NCI-H524 treated with DMSO at 0.1 percent for 48 hours (cell line): ENCODE measurements at places on chromosomes 1 and 21.

- no peak for DNase-seq
These were observed 332.7 kb downstream of the USH2A start for GRCh38 chr1:216090556-216090955.

GRCh38 chr1:113935970-113936369 lies 6.8 kb downstream of the HIPK1 start:
- DNase-seq = no peak

DNA sequence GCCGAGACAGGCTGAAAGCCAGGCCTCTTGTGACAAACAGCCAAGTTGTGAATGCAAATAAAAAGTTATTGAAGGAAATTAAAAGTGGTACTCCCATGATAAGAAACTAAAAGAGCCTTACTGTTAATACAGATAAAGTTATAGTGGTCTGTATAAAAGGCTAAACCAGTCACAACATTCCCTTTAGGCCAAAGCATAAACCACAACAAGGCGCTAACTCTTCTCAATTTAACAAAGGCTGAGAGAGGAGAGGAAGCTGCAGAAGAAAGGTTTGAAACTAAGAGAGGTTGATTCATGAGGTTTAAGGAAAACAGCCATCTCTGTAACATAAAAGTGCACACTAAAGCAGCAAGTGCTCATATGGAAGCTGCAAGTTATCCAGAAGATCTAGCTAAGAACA lies 10.7 kb downstream of the C1orf105 start:
- no peak for DNase-seq

DNA sequence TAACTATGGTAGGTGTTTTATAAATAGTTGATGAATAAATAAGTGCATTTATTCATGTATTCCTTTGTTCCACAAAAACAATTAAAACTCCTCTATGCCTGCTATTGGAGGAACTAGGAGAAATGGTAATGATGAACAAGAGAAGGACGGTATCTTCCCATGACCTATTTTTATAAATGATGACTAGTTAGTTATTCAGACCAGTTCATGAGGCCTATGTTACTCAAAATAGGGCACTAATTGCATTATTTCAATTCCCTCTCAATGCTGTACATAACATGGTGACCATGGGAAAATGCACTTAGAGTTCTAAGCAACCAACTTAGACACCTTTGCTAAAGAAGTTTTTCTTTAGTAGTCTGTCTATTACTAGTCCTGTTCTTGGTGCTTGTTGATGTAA lies 53.1 kb downstream of the XCL1 start:
- no peak for DNase-seq

GRCh38 chr1:14746393-14746792 lies 147.9 kb downstream of the KAZN start:
- DNase-seq = no peak

DNA sequence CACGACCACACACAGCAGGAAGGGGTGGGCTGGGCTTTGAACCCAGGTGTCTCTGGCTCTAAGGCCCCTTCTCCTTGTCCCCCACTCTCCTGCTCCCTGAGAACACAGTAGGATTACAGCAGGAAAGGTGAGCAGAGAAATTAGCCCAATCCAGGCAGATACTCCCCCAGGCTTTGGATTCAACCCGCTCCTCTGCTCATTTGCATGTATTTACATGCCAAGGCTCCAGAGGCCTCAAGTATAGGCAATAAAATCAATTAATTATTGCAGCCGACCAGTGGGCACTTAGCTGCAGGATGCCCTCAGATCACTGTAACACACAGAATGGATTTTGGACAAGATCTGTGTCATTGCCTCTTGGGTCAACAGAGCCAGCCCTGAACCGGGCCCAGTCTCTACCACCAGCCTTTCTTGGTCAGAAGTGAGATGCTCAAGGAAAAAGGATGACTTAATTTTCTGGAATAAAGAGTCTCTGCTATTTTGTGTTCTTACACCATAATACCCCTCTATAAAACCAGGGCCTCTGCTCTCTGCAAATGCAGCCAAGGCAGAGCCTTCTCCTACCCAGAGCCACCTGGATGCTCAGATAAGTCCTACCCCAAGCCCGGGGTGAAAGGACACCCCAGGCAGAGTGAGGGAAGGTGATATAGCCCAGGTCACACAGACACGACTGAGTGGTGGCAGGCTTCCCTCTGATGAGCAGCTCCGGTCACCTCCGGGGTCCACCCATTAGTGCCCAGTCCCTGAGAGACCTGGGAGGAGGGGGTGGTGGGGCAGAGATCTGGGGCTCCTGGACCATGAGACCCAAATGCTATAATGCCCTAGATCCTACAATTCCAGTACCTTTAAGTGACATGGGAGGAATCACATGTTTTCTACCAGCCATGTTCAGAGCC lies 28.9 kb downstream of the MATN1 start:
- no peak for DNase-seq

DNA sequence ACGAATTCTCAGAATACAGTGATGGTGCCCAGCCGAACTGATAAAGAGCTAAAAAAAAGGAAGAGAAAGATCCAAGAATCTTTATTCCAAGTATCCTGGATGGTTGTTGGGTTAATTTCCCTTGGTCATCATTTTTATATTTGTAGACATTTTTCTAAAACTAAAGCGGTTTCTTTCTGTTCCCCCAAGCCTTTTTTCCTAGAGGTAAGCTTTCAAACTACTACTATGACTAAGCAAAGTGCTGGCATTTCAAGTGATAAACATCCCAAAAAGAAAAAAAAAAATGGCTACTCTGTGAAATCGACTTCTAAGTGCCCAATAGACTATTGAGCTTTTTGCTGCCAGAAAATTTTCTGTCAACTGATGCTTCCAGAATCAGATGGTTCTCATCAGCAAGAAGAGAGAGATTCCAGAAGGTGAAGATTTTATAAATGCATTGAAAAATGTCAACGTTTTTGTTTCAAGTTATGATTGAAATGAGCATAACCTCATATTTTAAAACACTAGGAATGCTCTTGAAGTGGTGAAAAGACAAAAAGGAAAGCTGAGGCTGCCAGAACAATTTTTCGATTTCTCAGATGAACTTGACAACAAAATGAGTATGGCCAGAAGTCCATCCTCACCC lies 96.1 kb upstream of the ZC3H11B start:
- no peak for DNase-seq

- no peak for DNase-seq
These were observed 4.3 kb upstream of the S100A8 start for GRCh38 chr1:153395136-153395685.

GRCh38 chr1:78284354-78284753 lies 206.4 kb upstream of the PTGFR start:
- no peak for DNase-seq

DNA sequence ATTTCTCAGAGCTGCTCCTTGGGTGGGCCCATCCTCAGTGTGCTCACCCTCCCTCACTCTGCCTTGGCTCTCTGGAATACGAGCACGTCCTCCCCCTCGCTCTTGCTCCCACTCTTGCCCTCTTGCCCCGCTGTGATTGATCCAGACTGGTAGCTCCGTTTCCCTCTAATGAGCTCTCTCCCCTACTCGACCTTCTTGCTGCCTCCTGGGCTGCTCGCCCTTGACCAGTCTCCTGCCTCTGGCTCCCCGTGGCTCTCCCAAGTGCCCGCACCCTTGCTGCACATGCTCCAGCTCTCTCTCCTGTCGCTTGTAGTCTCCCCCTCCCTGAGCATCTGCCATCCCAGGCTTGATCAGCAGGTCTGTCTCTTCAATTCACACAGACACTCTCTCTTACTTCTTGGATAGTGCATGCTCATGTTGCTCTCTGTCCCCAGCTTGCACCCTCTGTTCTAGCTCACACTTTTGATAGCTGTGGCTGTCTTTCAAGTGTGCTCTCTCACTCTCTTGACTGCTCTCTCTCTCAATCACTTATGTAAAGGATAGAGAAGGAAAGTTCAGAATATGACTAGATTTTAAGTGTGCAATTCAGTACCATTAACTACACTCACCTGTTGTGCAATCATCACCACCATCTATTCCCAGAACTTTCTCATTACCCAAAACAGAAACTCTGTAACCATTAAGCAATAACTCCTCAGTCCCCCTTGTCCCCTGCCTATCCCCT lies 51.1 kb downstream of the PHC2 start:
- DNase-seq = peak; percentile 60

GRCh38 chr1:240492832-240493440 lies 119.0 kb downstream of the GREM2 start:
- DNase-seq = no peak

- no peak for DNase-seq
These were observed 9.6 kb upstream of the CCDC27 start for GRCh38 chr1:3742439-3743298.

- DNase-seq = no peak
These were observed 38.0 kb upstream of the SRP9 start for GRCh38 chr1:225739542-225740107.

DNA sequence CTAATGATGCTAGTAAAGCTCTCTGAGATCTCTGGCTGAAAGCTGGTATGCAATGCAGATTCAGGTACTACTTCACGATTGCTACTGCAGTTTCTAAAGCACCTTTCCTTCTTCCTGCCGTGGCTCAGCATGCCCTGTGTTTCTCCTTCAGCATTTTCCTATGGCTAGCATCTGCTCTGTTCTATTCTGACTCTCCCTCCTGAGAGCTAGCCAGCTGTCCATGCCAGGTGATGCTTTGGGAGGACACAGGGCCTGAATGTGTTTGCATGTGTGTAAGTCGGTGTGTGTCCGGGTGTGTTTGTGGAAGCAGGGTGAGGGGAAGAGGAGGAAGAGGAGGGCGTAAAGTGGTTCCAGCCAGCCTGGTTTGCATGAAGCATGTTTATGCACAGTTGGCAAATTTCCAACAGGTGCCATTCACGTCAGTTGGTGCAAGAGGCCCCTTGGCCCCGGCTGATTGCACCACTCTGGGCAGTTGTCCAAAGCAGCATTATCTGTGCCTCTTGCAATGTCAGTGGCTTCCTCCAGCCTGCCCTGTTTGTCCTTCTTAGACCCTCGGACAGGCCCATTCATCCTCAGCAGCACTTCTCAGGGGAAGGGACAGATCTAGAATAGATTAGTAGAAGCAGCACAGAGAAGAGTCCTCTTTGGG lies 433.3 kb downstream of the DISC1 start:
- DNase-seq = peak; percentile 64

DNA sequence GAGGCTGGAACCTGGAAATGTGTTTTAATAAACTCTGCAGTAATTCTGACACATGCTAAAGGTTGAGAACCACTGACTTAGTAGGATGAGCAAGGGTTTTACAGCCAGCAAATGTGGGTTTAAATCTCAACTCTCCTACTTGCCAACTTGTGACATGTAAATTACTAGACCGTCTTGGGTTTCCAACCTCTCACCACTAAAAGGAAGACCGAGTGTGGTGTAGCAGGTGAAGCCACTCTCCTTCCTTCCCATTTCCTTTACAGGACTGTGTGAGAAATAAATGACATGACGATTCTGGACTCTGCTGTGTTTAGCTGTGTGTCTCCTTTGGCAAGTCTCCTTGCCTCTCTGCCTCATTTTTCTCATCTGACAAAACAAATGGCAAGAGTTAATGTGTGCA lies 49.5 kb upstream of the DNAJC6 start:
- no peak for DNase-seq

- peak; percentile 75 for DNase-seq
These were observed 2.8 kb upstream of the KCNA3 start for GRCh38 chr1:110677526-110677925.

DNA sequence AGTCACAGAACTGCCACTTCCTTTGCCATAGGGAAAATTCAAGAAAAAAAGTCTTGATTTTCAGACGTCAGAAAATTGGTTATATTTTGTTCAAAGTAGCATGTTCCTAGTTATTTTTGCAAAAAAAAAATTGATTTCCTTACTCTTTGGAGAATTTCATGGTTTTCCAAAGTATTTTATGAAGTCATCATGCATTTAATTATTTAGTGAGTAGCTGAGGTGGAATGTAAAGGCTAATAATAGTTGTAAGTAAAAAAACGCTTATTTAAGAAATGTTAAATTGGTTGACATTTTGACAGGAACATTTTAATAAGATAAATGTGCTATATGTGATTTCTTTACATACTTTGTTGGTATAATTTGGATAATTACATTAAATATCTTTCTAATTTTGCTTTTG lies 20.8 kb downstream of the TSEN15 start:
- DNase-seq = no peak

DNA sequence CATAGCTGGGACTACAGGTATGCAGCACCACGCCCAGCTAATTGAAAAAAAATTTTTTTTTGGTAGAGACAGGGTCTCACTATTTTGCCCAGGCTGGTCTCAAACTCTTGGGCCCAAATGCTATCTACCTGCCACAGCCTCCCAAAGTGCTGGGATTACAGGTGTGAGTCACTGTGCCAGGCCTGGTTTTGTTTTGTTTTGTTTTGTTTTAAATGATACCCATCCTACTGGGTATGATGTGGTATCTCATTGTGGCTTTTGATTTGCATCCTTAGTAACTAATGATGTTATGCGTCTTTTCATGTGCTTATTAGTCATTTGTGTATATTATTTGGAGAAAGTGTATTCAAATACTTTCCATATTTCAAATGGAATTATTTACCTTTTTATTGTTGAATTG lies 142.3 kb downstream of the VPS13D start:
- no peak for DNase-seq

- no peak for DNase-seq
These were observed 13.4 kb downstream of the ENTREP3 start for GRCh38 chr1:155241841-155242264.

GRCh38 chr1:237429252-237429651 lies 387.3 kb downstream of the RYR2 start:
- DNase-seq = no peak

GRCh38 chr1:55695552-55695951 lies 480.4 kb upstream of the USP24 start:
- DNase-seq = no peak

DNA sequence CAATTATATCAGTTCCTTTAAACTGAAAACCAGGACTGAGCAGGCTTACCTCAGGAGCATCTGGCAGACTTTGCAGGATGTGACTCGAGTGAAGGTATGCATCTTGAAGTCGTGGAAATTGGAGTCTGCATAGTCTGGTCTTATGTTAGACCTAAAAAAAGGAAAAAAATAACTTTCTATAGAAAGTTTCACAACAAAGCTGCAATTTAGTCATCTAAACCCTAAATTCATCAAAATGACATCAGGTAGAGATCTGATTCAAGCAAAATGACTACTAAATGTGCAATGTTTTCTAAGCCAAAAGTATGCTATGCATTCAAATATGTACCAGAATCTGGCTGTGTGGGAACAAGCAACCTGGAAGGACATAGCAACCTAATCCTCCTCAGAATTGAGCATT lies 260.1 kb downstream of the VAV3 start:
- no peak for DNase-seq

GRCh38 chr1:147609358-147609757 lies 61.0 kb downstream of the ACP6 start:
- DNase-seq = no peak

GRCh38 chr1:100851726-100852125 lies 42.9 kb downstream of the EXTL2 start:
- DNase-seq = no peak

DNA sequence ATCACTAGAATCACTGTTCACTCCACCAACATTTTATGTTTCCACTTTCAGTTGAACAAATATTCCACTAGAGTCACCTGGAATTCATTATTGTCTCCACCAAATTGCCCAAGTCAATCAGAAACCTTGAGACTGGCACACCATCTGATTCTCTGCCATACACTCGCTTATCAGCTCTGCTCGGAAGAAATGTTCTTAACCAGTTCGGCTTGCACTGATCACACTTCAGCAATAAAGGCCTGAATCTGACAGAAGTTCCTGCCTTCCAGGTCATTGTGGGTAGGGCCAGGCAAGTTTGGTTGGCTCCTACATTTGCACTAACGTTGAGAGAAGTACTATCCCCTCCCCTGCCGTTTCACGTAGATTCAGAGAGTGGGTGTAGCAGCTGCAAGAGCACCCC lies 10.0 kb downstream of the TPM3 start:
- no peak for DNase-seq
